ENCODE measurements at places on chromosomes 7 and 10.

DNA sequence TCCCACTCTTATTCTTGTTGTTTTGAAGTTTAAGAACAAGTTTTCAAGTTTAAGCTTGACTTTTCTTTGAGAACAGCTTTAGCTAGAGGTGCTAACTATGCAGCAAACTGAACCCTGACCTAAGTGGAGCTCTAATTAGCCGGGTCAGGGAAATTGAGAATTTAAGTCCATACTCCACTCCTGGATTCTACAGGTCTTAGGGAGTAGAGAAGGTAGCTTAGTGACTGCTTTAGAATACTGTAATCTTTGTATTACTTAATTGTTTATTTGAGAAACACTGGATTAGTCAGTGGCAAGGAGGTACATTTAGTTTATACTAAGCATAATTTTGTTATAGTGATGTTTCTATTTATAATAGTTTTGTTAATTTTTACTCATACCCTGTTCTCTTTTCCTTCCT is 74.6 kb upstream of the STRIP2 start:
- DNase-seq = no peak

DNA sequence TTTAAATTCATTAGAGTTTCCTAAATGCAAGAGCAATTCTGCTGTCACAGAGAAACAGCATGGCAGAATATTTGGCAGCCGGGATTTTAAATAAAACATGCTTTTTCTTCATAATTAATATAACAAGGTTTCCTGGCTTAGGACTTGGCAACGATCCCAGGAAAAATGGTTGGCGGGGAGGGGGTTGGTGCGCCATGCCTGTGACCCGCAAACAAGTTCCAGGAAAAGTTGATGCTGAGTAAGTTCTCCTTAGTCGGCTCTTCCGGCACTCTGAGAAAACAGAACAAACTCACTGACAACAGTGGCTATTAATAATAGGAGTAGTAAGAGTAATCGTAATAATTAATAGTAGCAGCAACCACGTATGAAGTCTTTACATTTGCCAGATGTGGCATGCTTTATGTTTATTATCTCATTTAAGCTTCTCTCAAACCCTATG is 4.6 kb downstream of the HABP2 start:
- DNase-seq = no peak

DNA sequence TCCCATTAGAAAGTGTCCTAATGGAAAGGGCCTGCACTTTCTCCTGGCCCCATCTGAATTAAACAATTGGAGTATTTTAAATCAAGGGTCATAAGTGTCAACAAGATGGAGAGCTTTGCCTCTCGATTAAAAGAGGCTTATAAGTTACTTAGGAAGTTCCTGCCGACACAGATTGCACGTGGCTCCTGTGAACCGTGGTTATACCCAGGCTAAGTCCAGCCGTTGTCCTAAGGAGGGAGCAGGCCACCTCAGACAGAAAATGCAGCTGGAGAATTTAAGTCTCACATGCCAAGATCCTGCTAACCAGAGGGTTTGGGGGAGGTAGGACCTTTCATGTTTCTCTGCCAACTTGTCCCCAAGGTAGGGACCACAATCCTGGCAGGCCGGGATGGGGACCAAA is 626.5 kb upstream of the GALNT17 start:
- DNase-seq = no peak

DNA sequence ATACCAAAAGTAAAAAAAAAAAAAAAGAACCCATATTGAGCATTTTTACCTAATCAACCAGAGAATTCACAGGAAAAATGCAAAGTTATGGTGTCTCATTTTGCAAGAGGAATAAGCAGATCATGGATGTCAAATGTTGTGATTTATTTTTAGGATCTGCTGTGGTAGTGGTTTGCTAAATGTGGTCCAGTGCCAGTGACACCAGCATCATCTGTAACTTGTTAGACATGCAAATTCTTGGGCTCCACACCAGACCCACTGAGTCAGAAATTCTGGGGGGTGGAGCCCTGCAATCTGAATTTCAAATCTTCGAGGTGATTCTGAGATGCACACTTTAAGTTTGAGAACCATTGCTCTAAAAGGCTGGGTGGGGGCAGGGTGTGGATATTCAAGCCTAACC is 30.1 kb upstream of the ZEB1 start:
- DNase-seq = no peak

- no peak for DNase-seq
These were observed 99.5 kb downstream of the ADAM12 start for GRCh38 chr10:126288547-126289493.

GRCh38 chr10:123890756-123891143 is 857 bp downstream of the CPXM2 start:
- no peak for DNase-seq

- no peak for DNase-seq
These were observed 43.8 kb downstream of the JAKMIP3 start for GRCh38 chr10:132109341-132110110.

GRCh38 chr7:18960725-18961124 is 156.7 kb downstream of the TWIST1 start:
- DNase-seq = no peak

GRCh38 chr7:50146692-50147091 is 53.6 kb upstream of the ZPBP start:
- no peak for DNase-seq
